ENCODE measurements at places on chromosomes 3 and 15. TPM values are rescaled to one million over a fixed set of nuclear protein-coding genes. Genes with fewer than 3 reads are reported as not detected.

DNA sequence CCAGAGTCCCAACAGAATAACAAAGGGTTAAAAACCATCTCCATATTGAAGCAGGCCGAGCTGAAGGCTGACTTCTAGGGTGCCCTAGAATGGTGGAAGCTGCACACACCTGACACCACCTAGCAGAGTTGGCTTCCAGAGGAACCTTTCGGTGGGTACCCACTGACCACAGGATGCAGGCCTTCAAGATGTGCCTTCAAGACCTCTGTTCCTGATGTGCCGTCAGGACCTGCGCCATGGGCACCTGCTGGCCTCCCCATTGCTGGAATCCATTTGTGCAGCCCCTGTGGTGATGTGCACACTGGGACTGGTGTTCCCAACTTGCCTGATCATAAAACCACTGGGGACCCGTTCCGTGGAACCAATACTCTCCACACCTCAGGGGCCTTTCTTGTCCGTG is 35.7 kb upstream of the RPL32 start:
- DNase-seq, result no peak

Gene LOXL1
- total RNA-seq, result 27.6 TPM

Gene KLHDC8B
- 32.6 TPM for total RNA-seq

DNA sequence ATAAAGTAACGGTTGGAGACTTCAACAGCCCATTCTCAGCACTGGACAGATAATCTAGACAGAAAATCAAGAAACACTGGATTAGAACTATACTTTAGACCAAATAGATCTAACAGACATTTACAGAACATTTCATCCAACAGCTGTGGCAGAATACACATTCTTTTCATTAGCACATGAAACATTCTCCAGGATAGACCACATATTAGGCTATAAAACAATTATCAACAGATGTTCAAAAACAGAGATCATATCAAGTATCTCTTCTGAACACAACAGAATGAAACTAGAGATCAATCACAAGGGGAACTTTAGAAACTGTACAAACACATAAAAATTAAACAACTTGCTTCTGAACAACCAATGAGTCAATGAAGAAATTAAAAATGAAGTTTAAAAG is 133.3 kb downstream of the ADAM10 start:
- no peak for DNase-seq

Gene C3orf52
- total RNA-seq, result 12.9 TPM

GRCh38 chr15:66078929-66079275 is 174.6 kb downstream of the MEGF11 start:
- no peak for DNase-seq

Data from skin of body (tissue), 3 donors.